ENCODE measurements at places on chromosomes 16 and 17.

GRCh38 chr16:50501251-50501650, 46.9 kb upstream of the NKD1 start:
- peak; percentile 26 for DNase-seq

DNA sequence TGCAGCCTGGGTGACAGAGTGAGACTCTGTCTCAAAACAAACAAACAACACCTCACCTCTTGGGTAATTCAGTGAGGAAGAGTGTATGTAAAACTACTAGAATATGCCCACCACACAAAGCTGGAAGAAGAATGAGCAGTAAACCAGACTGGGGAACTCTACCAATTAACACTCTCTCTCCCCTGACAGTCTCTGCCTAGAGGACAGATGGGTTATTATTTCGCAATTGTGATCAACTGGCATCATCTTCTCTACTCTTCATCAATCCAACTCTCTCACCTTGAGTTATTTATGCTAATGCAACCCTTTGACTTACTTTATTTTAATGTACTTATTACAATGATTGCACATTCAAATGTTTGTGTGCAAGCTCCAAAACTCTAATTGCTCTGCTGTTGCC, 205.6 kb downstream of the XYLT1 start:
- DNase-seq = no peak

DNA sequence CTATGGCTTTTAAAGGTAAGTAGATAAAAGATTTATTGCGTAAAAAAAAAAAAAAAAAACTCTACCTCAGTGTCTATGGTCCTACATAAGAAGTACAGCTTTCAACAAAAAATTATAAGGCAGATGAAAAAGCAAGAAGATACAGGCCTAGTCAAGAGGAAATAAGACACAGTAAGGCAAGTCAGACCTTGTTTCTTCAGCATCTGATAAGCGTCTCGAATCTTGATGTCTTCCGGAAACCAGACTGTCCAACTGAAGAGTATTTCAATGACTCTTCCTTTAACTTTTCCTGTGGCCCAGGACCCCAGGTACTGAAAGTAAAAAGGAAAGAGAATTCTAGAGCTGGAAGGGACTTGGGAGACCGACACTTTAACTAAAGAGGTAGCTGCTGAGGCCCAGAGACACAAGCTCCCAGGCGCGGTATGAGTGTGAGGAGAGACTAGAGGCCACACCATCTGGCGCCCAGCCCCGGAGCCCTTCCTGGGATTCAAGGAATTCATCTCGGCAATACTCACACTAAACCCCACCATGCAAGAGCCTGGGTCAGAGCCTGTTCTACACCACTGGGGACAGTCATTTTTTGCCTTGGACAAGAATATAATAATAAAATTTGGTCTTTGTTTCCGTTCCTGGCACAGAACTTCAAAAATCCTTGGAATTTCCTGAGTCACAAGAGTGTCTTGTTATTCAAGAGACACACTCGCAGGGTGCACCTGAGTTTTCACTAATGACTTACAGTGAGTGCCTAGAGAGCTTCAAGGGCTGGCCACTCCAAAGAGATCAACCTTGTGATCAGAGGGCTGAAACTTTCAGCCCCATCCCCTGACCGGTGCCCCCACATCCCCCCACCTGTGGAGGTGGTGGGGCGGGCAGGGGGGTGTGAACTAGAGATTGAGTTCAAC, 18.6 kb downstream of the GGA2 start:
- no peak for DNase-seq

DNA sequence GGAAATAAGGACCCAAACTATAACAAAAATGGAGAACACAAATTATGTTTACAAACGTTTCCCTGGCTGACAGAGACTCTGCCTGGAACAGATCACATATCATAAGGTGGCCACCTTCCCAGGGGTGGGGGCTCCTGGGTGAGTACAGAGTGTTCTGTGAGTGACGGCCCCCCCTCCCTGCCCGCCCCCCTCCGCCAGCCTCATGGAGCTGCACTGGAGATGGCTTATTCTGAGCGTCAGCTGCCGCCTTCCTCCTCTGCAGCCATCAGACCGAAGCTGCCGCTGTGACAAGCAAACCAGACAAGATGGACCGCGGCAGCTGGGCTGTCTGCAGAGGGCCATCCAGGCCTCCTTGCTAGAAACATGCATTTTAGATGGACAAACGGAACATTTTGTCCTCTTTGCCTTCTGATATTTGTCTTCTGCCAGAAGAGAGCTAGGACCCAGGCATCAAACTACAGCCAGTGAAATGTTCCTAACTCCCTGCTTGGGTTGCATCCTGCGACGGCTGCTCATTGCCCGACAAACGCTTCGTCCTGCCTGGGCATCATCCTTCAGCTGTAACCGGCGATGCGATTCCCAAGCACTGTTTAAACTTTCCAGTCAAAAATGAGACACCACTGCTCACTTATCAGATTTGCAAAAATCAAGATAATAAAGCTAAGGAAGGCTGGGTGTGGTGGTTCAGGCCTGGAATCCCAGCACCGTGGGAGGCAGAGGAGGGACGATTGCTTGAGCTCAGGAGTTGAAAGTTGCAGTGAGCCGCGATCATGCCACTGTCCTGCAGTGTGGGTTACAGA, 15.3 kb upstream of the RPTOR start:
- no peak for DNase-seq

- no peak for DNase-seq
Measured at GRCh38 chr17:34841467-34841866, 119.8 kb downstream of the CCT6B start.

All from activated CD8-positive, alpha-beta memory T cell treated with anti-CD3 and anti-CD28 coated beads for 24 hours (primary cell).